NCI-H187 treated with DMSO at 0.1 percent for 48 hours (cell line): ENCODE measurements at places on chromosomes 6 and 20.

GRCh38 chr6:14732226-14732843 is 513.5 kb upstream of the JARID2 start:
- DNase-seq: no peak

- no peak for DNase-seq
Observed at GRCh38 chr6:44131892-44132291, 4.5 kb downstream of the TMEM63B start.

DNA sequence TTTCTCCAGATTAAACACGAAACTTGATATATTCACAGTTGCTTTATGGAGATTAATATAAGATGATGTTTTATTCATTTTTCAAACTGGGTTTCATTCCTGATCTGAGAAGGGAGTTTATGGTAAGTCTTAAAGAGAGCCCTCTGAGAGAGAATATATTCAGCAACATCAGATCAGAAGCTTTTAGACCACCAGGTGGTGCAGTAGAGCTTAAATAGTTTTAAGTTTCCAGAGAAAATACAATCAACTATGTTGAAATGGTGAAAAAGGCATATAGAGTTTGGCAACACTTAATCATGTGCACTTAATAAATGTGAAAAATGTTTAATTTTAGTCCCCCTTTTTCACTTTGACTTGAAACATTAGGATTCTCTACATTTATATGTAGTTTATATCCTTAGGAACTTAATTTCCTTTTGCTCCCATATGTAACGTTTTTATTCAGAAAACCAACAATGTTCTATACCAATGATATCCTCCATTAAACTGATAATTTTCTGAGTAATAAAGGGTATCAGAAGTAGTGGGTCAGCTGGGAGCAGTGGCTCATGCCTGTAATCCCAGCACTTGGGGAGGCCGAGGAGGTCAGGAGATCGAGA is 86.4 kb upstream of the CLDN20 start:
- no peak for DNase-seq

- no peak for DNase-seq
Observed at GRCh38 chr20:10270630-10271029, 52.0 kb downstream of the SNAP25 start.

GRCh38 chr6:73538116-73538779 is 17.4 kb upstream of the EEF1A1 start:
- no peak for DNase-seq

DNA sequence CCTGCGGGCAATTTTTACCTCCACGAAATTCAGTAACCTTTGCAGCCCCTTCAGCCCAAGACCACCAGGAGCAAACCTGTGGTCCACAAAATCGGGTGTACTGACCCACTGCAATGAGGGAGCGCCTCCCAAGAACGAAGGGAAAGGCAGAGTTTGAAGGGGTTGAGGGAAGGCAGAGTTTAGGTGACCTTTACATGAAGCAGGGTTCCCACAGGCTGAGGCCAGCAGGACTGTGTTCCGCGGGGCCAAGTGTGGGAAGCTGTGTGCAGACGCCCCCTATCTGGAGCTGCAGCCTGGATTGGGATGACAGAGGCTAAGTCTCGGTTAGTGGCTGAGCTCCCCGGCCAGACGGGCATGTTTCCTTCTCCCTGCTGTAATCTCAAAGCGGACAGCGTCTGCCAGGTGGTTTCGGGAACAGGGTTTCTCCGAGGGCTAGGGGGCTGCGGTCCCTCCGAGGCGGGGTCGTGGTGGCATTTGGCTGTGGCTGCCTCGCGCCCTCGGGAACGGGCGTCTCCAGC is 826 bp upstream of the PYGB start:
- DNase-seq: no peak

GRCh38 chr6:10720265-10720959 is 2.5 kb upstream of the TMEM14C start:
- DNase-seq: no peak

GRCh38 chr6:83436674-83437073 is 5.8 kb upstream of the ME1 start:
- no peak for DNase-seq

DNA sequence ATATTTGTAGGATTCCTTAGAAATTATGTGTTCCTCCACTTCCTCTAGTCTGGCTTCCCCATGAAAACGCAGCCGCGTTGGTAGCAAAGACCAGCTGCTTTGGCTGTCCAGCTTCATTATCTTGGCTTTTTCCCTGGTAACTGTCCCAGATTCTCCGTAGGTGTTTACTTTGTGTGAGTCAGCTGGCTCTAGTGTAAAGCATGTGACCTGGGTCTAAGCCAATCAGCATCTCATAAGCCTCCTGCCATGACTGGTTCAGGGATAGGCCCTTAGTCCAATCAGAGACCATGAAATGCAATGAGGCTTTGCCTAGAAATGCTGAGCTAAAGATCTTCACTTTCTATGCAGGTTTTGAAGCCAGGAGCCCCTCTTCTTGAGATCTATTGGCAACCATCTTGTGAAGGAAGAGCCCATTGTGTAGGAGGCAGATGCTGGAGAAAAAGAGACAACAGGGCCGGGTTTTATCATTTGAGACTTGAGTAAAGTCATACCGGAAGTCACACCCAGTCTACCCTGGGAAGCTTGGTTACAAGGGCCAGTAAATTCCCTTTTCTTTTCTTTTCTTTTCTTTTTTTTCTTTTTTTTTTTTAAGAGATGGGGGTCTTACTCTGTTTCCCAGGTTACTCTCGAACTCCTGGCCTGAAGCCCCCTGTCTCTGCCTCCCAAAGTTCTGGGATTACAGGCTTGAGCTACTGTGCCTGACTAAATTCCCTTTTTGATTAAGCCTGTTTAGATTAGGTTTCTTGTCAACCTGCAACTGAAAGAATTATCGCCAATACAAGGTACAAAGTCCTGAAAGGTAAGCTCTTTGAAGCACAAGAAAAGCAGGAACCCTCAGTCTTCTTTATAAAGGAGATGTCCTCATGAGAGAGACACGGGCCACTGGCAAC is 256.5 kb upstream of the RREB1 start:
- DNase-seq: no peak

DNA sequence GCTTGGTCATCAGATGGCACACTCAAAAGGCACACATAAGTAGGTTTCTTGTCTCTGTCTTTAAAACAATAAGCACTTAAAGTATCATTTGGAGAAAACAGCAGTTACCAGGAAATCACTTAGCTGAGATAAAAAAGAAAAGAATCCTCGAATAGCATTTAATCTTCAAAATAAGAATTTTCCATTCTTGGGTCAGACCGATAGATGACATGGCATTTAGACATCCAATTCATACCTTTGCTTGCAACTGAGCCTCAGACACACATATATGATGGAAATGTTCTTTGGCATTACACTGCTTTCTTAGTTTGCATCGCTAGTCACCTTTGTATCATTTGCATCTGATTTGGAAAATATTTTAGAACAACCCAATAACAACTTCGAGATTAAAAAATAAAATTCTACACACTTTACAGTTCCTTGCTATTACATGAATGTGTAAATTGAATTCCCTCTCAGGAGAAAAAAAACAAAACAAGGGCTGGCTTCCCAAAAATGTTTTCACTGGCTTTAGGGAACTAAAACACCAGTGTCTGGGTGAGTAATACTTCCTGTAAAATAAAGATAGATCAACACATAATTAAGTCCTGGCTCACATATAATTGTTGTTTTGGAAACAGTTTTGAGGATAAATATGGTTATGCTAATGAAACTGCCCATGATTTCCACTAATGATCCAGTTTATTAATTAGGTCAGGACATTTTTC is 1.3 kb upstream of the RNF217 start:
- DNase-seq: no peak

- DNase-seq: no peak
Observed at GRCh38 chr20:38050686-38051085, 17.1 kb downstream of the RPRD1B start.

DNA sequence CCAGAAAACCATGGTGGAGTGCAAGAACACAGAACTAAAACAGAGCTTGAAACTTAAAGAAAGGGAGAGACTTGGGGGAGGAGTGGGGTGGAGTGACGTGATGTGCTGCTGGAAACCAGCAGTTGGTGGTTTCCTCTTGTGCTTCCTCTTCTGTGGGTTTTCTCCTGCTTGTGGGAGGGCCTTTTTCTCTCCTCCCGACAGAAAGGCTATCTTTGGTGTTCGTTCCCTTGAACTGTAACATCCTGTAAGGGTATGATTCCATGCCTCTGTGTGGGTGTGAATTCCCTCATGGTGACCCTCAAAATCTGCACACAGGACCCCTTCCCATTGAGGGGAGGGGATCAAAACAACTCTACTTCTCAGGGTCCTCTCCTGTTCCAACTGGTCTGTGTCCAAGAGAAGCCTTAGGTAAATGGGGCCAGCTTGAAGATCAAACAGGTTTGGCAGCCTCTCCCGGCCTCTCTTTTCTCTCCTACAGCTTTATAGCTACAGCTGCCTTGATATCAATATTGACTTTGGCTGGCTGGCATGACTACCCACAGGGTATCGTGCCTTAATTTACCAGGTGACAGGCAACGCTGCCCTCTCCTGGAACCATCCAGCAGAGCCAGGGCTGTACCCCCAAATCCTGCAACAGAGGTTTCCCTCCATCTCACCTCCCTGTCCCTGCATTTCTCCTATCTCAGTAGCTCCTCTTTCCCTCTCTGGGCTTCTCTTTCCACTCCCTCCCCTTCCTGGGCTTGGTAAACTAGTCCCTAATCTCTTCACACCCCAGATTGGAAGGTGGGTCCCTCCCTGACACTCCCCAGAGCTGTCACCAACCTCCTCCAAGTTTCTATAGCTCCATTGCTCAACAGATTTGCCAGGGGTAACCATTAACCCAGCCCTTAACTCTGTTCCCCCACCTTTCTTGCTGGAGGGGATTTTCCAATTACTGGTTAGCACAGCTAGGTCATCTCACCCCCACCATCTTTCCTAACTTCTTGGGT is 1.5 kb upstream of the MSH5 start:
- no peak for DNase-seq
